Endodermal cell (in vitro differentiated cells): ENCODE measurements at places on chromosomes 2 and 18.

DNA sequence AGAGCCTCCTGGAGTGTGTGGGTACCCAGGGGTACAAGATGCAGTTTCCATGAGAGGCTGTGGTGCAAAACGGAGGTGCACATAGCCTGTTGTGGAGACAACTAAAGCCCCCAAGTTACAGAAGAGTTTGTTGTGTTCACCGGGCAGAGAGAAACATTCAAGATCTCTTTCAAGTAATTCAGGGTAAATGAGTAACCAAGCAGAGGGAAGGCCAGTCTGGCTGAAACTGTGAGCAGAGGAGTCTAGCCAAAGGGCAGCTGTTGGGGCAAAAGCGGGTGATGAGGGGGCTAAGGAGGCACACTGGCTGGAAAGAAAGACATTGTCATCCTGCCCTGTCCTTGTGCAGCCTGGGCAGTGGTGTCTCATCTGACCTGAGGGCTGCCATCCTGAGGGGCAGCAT lies 52.0 kb downstream of the CXCR4 start:
- no peak for DNase-seq

- no peak for DNase-seq
Measured at GRCh38 chr2:49270091-49270490, 115.8 kb upstream of the FSHR start.

- DNase-seq = no peak
Measured at GRCh38 chr2:37318401-37318800, 6.2 kb downstream of the PRKD3 start.

- no peak for DNase-seq
Measured at GRCh38 chr2:158716121-158716791, 78.9 kb upstream of the DAPL1 start.

DNA sequence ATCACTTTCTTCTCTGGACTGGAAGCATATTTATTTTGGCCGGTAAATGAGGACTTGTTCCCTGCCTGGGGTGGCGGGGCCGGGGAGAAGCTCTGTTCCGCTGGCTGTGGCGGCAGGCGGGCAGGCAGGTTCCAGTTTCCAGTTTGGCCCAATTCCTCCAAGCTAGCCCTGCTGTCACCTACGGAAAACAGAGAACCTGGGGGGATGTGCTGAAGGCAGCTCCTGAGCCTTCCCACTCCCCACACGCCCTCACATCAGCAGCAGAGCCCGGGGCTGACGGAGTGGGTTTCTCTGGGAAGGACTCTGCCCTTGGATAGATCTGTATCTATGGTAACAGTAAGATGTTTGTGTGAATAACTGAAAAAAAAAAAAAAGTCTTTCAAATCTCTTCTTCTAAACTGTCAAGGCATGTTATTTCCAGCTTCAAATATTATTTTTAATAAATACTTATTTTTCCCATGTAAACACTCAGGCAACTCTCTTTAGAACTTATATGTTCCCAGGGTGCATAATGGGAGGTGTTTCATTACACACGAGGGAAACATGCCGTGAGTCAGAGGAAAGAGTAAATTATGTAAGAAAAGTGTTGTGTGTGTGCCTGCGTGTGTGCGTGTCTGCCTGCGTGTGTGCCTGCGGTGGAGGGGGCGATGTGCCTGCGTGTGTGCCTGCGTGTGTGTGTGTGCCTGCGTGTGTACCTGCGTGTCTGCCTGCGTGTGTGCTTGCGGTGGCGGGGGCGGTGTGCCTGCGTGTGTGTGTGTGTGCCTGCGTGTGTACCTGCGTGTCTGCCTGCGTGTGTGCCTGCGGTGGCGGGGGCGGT lies 116.1 kb upstream of the ZNF516 start:
- DNase-seq = no peak

- peak; percentile 85 for DNase-seq
Measured at GRCh38 chr2:13581471-13581870, 864.7 kb downstream of the TRIB2 start.

GRCh38 chr2:75589391-75590105 lies 28.8 kb upstream of the EVA1A start:
- DNase-seq = no peak

- DNase-seq = peak; percentile 93
Measured at GRCh38 chr18:10453806-10454680, at the start of gene APCDD1. APCDD1 (plus strand) TSS chr18:10454635; CDS start chr18:10454982, 347 bp downstream.

DNA sequence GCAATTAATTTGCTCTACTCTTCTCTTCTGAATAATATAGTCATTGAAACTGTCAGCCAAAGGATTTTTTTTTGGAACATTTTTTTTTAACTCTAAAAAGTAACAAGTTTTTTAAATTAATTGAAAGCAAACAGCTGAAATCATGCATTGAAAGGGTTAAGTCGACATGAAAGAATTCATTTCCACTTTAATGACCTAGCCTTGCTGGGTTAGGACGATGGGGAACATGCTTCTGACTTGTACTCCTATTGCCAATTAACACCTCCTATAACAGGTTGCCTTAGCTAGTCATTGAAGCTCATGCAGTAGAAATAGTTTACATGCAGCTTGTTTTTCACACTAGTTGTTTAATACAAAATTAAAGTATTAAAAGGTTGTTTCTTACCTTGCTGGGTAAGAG lies 47.8 kb downstream of the PSMD14 start:
- DNase-seq = no peak

GRCh38 chr2:216499641-216500218 lies 1.1 kb downstream of the RPL37A start:
- no peak for DNase-seq

- no peak for DNase-seq
Measured at GRCh38 chr18:59915606-59916005, 15.8 kb downstream of the PMAIP1 start.

- DNase-seq = peak; percentile 86
Measured at GRCh38 chr2:182642328-182642727, 73.7 kb upstream of the DNAJC10 start.

GRCh38 chr2:88669482-88670214 lies 21.8 kb upstream of the RPIA start:
- DNase-seq = peak; percentile 71

DNA sequence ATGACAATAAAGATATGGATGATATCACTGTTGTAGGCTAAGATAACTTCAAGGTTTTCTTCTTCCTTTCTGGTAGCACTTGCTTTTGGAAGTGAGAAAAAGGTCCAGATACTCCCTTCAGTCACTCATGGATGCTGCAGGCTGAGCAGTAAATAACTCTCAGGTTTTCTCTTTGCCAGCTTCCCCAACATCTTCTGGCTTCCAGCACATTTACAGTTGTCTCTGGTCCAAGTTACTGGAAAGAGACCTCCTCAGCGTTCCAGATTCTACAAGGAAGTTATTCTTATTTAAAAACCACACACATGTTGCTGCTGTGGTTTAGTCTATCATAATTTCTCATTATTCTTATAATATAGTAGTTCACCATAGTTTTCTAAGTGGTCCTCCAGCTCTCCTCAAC lies 383.4 kb downstream of the PLCL1 start:
- no peak for DNase-seq

GRCh38 chr2:97991081-97991856 lies 4.5 kb downstream of the TMEM131 start:
- DNase-seq = no peak

- DNase-seq = no peak
Measured at GRCh38 chr2:75592030-75592429, 31.3 kb upstream of the EVA1A start.

- DNase-seq = no peak
Measured at GRCh38 chr2:12124790-12125189, 378.4 kb downstream of the LPIN1 start.

DNA sequence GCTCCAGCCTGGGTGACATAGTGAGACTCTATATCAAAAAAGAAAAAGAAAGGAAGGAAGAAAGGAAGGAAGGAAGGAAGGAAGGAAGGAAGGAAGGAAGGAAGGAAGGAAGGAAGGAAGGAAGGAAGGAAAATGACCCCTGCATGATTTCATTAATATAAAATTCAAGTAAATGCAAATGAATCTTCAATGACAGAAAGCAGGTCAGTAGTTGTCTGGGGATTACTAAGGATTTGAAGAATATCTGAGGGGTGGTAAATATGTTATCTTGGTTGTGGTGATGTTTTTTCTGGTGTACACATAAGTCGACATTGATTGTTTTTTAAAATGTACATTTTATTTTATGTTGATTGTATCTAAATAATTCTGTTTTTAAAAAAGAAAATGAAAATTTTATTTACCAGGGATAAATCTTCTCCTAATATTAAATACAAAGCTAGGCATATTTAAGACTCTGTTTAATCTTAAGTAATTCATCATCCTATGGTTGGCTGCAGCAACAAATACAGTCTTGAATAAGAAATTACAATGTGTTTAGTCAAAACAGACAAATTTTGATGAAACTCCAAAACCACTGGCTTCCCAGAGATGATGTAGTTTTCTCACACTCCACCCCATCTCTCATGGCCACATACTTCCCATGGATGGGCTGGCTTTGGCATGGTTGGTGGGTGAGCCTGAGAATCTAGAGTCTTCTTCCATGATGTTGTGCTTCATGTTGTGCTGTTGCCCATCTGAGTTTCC lies 314.7 kb upstream of the REG3G start:
- no peak for DNase-seq

- no peak for DNase-seq
Measured at GRCh38 chr2:65818873-65819451, 386.6 kb upstream of the SPRED2 start.

- DNase-seq = peak; percentile 52
Measured at GRCh38 chr2:205687641-205687956, 5.3 kb downstream of the NRP2 start.

- peak; percentile 32 for DNase-seq
Measured at GRCh38 chr18:79771446-79772107, 26.2 kb upstream of the KCNG2 start.

- DNase-seq = no peak
Measured at GRCh38 chr2:11406267-11406957, 59.5 kb downstream of the E2F6 start.

DNA sequence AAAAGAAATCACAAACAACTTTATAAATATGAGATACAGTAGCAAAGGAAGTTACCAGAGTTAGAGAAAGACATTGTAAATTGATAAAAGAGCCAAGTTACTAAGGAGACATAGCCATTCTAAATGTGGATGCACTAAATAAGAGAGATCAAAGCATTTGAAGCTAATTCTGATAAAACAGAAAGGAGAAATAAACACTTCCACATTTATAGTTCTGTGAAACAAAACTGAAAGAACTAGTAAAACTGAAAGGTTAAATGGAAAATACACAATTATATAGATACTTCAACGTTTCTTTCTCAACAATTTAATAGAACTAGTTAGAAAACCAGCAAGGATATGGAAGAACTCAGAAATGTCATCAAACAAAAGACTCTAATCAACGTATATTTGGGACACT lies 309.0 kb upstream of the CDH2 start:
- DNase-seq = no peak

DNA sequence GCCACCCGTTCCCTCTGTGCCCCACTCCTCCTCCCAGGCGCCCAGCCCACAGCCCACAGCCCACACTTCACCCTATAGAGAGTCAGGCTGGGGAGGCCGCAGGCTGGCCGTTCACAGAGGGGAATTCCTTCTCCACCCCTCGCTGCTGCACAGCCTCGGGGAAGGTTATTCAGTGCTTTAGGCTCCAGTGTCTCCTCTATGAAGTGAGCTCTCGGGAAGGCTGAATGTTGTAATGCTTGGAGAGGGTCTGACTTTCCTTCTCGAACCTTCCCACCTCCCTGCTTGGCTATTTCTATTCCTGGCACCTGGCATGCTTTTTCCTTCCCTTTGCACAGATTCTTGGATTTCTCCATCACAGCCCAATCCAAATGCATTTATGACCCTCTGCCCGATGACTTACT lies 62.5 kb upstream of the SMAD7 start:
- peak; percentile 42 for DNase-seq

GRCh38 chr2:19195661-19196060 lies 162.8 kb downstream of the OSR1 start:
- no peak for DNase-seq

GRCh38 chr2:239905306-239905705 lies 119.8 kb downstream of the NDUFA10 start:
- DNase-seq = no peak

DNA sequence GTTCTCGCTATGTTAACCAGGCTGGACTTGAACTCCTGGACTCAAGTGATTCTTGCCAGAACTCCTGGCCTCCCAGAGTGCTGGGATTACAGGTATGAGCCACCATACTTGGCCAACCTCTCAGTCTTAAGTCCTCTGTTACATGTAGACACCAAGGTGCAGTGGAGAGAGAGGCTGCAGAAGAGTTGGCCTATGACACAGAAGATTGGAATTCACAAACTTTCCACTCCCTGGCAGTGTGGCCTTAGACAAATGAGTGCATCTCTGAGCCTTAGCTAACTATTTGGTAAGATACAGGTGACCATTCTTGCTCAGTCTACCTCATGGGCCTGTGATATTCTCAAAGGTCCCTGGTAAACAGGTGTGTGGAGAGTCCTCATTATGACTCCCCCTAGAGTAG lies 159.7 kb downstream of the MYCN start:
- DNase-seq = no peak

- DNase-seq = no peak
Measured at GRCh38 chr2:226495466-226496272, 304.0 kb downstream of the IRS1 start.
